ENCODE measurements at places on chromosomes 13 and 19. TPM values are rescaled to one million over a fixed set of nuclear protein-coding genes. Genes with fewer than 3 reads are reported as not detected.

DNA sequence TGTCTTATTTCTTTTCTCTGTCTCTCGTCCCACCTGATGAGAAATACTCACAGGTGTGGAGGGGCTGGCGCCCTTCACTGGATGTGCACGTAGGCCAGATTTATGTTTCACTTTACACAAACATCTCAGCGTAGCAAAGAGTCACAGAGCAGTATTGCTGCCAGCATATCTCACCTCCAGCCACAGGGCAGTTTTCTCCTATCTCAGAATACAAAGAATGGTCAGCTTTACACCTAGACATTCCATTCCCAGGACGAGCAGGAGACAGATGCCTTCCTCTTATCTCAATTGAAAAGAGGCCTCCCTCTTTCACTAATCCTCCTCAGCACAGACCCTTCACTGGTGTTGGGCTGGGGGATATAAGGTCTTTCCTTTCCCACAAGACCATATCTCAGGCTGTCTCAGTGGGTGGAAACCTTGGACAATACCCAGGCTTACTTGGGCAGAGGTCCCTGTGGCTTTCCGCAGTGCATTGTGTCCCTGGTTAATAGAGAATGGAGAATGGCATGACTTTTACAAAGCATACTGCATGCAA is 7.2 kb upstream of the ZNF611 start:
- H3K4me3 ChIP-seq = peak overlapping the region; percentile 44
- DNase-seq = no peak
- H3K27me3 ChIP-seq = peaks cover 2% of the 10 kb centered on the region
- H3K27ac ChIP-seq = peak overlapping the region; percentile 30

RNF225 gene
- total RNA-seq = 0.94 TPM

ZNF699 gene
- total RNA-seq = 13.1 TPM

BST2 gene
- total RNA-seq = 201 TPM

- no peaks in the 10 kb centered on the region for H3K36me3 ChIP-seq
- peaks cover 29% of the 10 kb centered on the region for H3K27me3 ChIP-seq
- H3K27ac ChIP-seq = no peak overlapping the region
- DNase-seq = no peak
- H3K4me3 ChIP-seq = no peak overlapping the region
Measured at GRCh38 chr19:42554046-42554575, 25.8 kb upstream of the CEACAM1 start.

DNA sequence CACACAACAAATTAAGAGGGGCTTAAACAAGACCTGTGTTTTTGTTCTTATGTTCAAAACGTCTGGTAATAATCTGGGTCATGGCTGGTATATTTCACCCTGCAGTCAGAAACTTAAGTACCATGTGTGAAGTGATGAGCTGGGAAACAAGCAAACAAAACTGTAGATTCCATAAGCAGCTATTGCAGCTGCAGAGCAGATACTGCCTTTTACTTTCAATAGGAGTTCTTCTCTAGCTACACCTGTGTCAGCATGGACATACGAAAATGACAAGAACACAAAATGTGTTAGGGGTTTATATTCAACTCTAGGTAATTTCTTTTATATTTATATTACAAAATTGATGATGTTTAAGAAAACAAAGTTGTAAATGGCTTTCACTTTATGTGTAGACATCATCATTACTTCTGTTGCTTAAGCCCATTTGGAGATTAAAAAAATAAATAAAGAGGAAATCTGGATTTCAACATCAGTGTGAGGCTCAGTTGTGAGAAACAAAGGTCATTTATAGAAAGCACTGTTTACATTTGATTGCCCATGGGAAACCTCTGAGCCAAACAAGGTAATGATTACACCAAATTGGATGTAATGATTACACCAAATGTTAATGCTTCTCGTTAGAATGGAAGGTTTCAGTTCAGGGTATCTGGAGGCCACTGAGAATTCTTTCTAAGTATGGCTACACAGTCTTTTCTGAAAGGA is 451.0 kb upstream of the SLC10A2 start:
- no peak overlapping the region for H3K4me3 ChIP-seq
- no peaks in the 10 kb centered on the region for H3K36me3 ChIP-seq
- DNase-seq = no peak
- H3K27me3 ChIP-seq = no peaks in the 10 kb centered on the region

- H3K4me1 ChIP-seq = no peaks in the 10 kb centered on the region
- DNase-seq = no peak
- no peak overlapping the region for H3K27ac ChIP-seq
- peaks cover 3% of the 10 kb centered on the region for H3K27me3 ChIP-seq
- no peaks in the 10 kb centered on the region for H3K36me3 ChIP-seq
Measured at GRCh38 chr19:33048806-33049676, 15.6 kb downstream of the RHPN2 start.

NLRP5 gene
- total RNA-seq = not detected

ICAM4 gene
- total RNA-seq = 1.7 TPM

TNFRSF19 gene
- not detected for total RNA-seq

DNA sequence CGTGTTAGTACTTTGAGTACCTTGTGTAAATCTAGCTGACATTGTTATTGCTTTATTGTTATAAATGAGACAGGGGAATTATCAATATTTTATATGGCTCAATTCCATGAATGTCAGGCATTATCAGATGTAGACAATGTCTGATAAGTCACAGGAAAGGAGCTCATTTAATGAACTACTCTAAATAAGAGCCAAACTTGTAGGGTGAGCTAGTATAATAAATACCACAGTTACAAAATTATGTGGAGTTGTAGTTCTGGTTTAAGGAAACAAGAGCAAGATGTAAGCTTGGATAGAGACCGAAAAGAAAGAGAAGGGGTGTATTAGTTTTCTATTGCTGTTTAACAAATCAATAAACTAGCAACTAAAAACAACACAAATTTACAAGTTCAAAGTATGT is 891.8 kb upstream of the SLITRK1 start:
- no peaks in the 10 kb centered on the region for H3K4me1 ChIP-seq
- no peaks in the 10 kb centered on the region for H3K27me3 ChIP-seq
- no peaks in the 10 kb centered on the region for H3K36me3 ChIP-seq
- DNase-seq = no peak

GRCh38 chr13:112251930-112252585 is 124.1 kb upstream of the SPACA7 start:
- no peaks in the 10 kb centered on the region for H3K36me3 ChIP-seq
- DNase-seq = no peak
- no peak overlapping the region for H3K4me3 ChIP-seq
- no peaks in the 10 kb centered on the region for H3K4me1 ChIP-seq
- H3K27ac ChIP-seq = no peak overlapping the region

CALR3 gene
- not detected for total RNA-seq

CCL25 gene
- total RNA-seq = 19.0 TPM

APOE gene
- 10.5 TPM for total RNA-seq

GRCh38 chr13:107650081-107650701 is 565.1 kb downstream of the LIG4 start:
- H3K27ac ChIP-seq = no peak overlapping the region
- H3K27me3 ChIP-seq = no peaks in the 10 kb centered on the region
- no peak overlapping the region for H3K4me3 ChIP-seq

DNA sequence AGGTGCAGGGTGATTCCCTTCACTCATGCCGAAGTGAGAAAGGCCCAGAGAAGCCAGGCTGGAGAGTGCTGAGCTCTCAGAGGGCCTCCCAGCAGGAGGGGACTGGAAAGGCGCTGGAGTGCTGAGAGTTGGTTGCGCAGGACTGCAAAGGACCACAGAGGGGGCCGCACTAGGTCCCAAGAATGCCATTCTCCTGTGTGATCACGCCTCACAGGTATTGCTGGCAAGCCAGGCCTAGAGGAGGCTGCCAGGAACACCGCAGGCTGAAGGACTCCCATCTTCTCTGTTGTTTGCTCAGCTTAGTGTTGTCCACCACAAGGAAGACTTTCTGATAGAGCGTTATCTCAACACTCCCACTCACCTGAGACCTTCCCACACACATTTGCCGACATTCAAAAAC is 165.0 kb downstream of the FGF14 start:
- peaks cover 2% of the 10 kb centered on the region for H3K27me3 ChIP-seq
- no peak for DNase-seq
- no peak overlapping the region for H3K27ac ChIP-seq

LILRA1 gene
- total RNA-seq = not detected

DNA sequence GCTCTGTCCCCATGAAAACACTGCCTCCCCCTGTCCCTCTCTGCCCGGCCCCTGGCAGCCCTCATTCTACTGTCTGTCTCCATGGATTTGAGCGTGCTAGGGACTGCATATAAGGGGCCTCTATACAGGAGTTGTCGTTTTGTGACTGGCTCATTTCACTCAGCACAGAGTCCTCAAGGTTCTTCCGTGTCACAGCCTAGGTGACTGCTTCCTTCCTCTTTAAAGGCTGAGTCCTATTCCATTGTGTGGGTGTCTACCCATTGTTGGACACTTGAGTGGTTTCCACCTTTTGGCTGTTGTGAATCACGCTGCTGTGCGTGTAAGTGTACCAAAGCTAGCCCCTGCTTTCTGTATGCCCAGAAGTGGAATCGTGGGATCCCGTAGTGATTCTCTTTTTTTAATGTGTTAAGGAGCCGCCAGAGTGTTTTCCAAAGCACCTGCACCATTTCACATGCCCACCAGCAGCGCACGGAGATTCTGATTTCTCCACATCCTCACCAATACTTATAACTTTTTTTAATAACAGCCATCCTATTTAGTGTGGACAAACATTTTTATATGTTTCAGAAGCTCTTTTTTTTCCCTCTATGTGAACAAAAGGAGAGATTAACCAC is 116.7 kb downstream of the COL4A2 start:
- peaks cover 11% of the 10 kb centered on the region for H3K4me1 ChIP-seq
- no peak overlapping the region for H3K27ac ChIP-seq
- H3K36me3 ChIP-seq = no peaks in the 10 kb centered on the region
- H3K27me3 ChIP-seq = peaks cover 82% of the 10 kb centered on the region
- no peak overlapping the region for H3K4me3 ChIP-seq
- DNase-seq = no peak

DNA sequence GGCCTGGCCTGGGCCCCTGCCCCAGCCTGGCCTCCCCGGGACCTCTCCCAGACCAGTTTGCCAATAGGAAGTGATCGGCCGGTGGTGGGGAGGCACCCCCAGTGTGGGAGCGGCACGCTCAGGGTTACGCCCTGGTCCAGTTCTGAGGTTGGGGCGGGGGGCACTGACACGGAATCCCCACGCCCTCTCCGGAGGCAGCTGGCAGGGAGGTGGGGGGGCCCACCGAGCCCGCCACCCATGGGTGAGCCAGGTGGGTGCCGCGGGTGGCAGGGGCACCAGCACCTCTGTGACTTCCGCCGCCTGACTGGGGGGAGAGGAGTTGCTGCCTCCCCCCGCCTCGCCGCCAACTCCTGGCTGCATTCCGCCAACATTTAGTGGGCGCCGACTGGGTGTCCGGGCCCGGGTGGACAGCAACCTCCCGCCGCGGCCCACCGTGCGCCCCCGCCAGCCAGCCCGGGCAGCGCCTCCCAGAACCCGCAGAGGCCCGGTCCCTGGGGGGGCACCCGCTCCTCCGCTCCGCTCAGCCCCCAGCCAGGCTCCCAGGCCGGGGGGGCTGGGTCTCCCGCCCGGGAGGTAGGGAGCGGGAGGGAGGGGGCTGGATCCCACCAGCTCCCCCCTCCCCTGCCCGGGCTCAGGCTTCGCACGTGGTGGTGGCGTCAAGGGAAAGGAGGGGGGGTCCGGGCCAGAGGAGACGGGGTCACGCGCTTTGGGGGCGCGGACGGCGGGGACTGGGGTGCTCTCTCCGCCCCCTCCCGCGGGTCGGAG is 2.0 kb downstream of the ZBTB7A start:
- peak; percentile 66 for DNase-seq
- no peaks in the 10 kb centered on the region for H3K27me3 ChIP-seq
- peak overlapping the region; percentile 87 for H3K4me3 ChIP-seq
- H3K27ac ChIP-seq = peak overlapping the region; percentile 87
- H3K4me1 ChIP-seq = peaks cover 20% of the 10 kb centered on the region

GRCh38 chr19:3073159-3073563 is 10.9 kb upstream of the TLE5 start:
- peaks cover 3% of the 10 kb centered on the region for H3K4me1 ChIP-seq
- DNase-seq = no peak
- no peak overlapping the region for H3K27ac ChIP-seq
- H3K4me3 ChIP-seq = no peak overlapping the region
- H3K36me3 ChIP-seq = no peaks in the 10 kb centered on the region

DNA sequence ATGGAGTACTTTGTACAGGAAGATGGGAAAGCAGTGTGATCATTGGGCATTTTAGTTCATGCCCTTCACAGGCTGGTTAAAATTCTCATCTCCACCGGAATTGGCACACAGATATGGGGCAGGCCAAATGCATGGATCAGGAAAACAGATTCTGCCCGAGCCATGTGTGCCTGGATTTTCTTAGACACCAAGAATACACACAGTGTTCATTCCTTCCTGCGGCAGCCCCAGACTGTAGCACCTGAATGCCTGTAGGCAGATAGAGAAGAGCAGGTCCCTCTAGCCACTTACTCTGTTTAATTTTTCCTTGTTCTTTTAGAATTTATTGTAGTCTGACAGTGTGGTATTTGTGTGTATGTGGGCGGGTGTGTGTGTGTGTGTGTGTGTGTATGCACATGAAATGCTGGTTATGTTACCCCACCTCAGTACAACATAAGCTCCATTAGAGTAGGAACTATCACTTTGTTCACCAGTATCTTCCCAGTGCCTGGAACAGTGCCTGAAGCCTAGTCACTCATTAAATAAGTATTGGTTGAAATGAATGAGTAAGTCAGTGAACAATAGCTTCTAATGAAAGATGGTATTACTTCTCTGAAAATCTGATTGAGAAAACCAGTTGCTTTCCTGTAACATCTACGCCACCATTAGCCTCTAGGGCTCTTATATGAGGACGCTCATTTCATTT is 41.7 kb downstream of the FRY start:
- no peak overlapping the region for H3K4me3 ChIP-seq
- H3K27ac ChIP-seq = no peak overlapping the region
- peaks cover 3% of the 10 kb centered on the region for H3K27me3 ChIP-seq
- DNase-seq = no peak
- no peaks in the 10 kb centered on the region for H3K36me3 ChIP-seq

ZNF541 gene
- 1.2 TPM for total RNA-seq

GRCh38 chr13:40477623-40478608 is 188.5 kb downstream of the FOXO1 start:
- DNase-seq = no peak
- peaks cover 2% of the 10 kb centered on the region for H3K36me3 ChIP-seq
- H3K27me3 ChIP-seq = no peaks in the 10 kb centered on the region
- no peak overlapping the region for H3K27ac ChIP-seq

GRCh38 chr19:19191768-19192077 is 229 bp downstream of the BORCS8 start:
- peak overlapping the region; percentile 99 for H3K27ac ChIP-seq
- peaks cover 11% of the 10 kb centered on the region for H3K36me3 ChIP-seq
- DNase-seq = no peak
- peak overlapping the region; percentile 96 for H3K4me3 ChIP-seq
- peaks cover 25% of the 10 kb centered on the region for H3K4me1 ChIP-seq
- no peaks in the 10 kb centered on the region for H3K27me3 ChIP-seq

DNA sequence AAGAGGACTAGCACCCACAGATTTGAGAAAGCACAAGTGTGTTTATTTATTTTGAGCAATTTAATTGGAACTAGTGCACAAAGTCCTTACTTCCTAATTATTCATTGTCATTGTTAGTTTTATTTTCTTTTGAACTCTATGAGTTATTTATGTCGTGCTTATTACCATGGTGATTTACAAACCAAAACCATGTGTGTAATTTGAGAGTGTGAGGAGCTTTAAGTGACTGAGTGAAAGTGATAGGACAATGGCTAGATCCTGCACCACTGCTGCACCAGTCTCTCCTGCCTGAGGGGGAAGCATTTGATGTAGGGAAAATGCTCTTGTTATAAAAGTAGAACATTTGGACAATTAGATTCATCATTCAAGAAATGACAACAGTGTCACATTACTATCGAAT is 172.3 kb upstream of the KLF12 start:
- DNase-seq = no peak
- no peaks in the 10 kb centered on the region for H3K36me3 ChIP-seq
